ENCODE measurements at places on chromosomes 16 and 17.

GRCh38 chr17:51000835-51001638 lies 119.6 kb downstream of the SPAG9 start:
- DNase-seq: peak; percentile 54

GRCh38 chr17:45775148-45775547 lies 9.0 kb upstream of the CRHR1 start:
- no peak for DNase-seq

- DNase-seq: peak; percentile 11
Observed at GRCh38 chr16:59527206-59527997, 793.3 kb upstream of the GOT2 start.

- DNase-seq: no peak
Observed at GRCh38 chr16:55561319-55561848, 5.1 kb upstream of the CAPNS2 start.

DNA sequence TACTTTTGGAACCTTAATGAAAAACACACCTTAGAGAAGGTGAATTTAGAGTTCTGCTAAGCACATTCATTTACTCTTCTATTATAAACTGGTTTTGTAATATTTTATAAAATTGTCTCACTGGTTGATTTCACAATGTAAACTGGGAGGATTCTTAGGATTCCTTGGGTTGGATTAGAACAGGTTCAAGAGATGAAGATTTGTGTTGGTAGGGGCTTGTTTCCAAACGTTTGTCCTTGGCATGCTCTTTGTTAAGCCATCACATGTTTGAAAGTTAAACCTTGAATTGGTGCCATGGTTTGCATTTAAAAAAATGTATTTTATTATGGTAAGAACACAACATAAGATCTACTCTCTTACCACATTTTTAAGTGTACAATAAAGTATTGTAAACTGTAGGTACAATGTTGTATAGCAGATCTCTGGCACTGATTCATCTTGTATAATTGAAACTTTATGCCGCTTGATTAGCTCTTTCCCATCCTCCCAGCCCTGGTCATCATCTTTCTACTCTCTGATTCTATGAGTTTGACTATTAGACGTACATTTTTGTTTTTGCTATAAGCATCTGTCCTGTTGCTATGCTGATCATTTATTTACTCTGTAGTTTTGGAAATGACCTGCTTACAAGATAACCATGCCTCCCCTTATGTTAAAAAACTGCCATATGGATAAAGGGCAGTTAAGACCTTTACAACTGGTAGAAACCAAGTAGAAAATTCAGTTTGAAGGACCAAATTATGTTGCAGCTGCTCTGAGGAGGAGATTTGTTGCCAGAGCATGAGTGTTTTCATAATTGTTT lies 9.6 kb downstream of the FTO start:
- no peak for DNase-seq

DNA sequence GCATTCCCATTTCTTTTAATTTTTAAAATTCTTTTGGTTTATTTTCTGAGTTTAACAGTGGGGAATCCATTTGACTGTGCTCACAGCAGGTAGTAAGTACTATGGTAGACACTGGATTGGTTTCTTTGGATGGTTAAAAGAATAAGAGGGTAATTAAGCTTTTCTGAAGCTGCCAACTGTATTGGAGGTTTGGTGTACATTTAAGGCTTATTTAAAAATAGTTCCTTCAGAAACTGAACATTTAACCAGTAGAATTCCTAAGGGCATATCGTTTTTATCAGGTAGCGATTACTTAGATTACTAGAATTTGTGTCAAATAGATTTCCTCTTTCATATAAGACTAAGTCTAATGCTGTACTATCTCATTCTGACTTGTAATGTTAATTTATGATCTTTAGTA lies 162.4 kb downstream of the PPM1E start:
- DNase-seq: no peak

All from RWPE1 (cell line).